Neural progenitor cell (in vitro differentiated cells): ENCODE measurements at places on chromosomes 5 and 9.

- DNase-seq: no peak
Observed at GRCh38 chr5:159826351-159827214, 89.7 kb upstream of the ADRA1B start.

GRCh38 chr5:149930043-149930748 lies 14.4 kb downstream of the PDE6A start:
- DNase-seq: no peak

- DNase-seq: no peak
Observed at GRCh38 chr9:7405924-7406604, 393.5 kb downstream of the DMAC1 start.

GRCh38 chr5:93088592-93089389 lies 492.2 kb downstream of the NR2F1-AS1 start:
- no peak for DNase-seq

GRCh38 chr9:127803507-127804352 lies 1.0 kb downstream of the FPGS start:
- DNase-seq: no peak
